Stimulated activated CD4-positive, alpha-beta T cell treated with anti-CD3 and anti-CD28 coated beads, Interleukin-2, amount 100 ng/mL, for 24 hours (primary cell): ENCODE measurements at places on chromosomes 6 and 20.

GRCh38 chr20:44296011-44296410 is 15.0 kb downstream of the FITM2 start:
- no peak for DNase-seq

DNA sequence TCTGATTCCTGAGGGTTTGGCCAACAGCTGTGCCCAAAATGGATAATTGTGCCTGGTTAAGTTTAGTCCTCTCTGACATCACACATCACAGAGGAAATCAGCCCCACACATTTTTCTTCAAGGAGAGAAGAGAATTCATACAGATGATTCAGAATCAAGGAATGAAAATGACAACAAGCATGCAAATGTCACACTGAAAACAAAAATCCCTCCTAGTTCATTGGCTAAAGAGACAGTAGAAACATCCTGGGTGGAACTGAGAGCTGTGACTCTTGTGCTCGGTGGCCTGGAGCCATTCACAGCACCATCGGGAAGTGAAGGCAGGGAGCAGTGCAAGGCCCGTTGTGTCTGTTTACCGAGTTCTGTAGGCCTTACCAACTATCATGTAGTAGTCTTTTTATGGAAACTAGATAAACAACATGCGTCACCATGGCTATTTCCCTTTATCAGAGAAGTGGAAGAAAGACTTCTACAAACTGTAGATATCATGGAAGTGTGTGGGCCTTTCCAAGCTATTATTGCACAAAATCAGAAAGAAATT is 81.7 kb upstream of the TENT5A start:
- no peak for DNase-seq

GRCh38 chr6:107274288-107274687 is 159.0 kb upstream of the BEND3 start:
- DNase-seq = no peak

DNA sequence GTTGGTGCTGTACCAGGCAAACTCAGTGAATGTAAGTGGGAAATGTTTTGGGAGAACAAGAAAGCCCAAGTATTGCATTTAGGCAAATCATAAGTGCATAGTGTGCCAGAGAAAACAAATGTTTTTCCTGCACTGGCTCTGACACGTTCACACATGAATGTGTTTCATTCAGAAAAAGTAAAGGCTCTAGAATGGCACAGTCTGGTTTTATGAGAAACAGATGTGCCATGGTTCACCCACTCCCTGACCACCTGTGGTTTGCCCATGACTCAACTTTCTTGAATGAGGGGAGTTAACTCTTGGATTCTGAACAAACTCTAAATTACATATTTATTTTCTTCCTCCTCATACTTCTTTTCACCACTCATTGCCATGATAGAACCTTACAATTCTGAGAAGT is 126.9 kb downstream of the KCNQ5 start:
- no peak for DNase-seq

DNA sequence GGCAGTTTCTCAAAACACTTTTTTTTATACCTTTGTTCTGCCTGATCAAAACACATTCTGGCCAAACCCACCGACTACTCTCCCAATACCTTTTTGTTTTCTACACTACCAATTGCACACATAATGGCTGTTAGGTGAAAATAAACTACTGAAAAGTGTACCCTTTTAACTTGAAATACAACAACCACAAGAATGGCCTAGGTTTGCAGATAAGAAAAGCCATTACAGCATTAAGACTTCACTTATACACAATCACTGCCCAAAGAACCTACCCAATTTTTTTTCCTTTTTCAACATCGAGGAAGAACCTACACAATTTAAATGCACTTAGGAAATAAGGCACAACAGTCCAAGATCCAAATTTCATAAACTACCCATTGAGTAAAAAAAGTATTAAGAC is 1.8 kb downstream of the SEC63 start:
- DNase-seq = no peak

GRCh38 chr20:61353261-61354000 is 101.4 kb downstream of the CDH4 start:
- DNase-seq = no peak

DNA sequence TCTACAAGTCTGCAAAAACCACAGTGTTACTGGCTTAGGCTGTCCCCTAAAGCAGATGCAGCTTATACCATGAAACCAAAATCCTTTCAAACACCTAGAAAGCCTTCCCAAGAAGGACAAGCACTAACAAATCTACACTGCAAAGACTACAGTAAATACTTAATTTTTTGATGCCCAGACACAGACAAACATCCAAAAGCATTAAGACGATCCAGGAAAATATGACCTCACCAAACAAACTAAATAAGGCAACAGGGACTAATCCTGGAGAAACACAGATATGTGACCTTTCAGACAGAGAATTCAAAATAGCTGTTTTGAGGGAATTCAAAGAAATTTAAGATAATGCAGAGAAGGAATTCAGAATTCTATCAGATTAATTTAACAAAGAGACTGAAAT is 423.5 kb downstream of the COL12A1 start:
- no peak for DNase-seq

DNA sequence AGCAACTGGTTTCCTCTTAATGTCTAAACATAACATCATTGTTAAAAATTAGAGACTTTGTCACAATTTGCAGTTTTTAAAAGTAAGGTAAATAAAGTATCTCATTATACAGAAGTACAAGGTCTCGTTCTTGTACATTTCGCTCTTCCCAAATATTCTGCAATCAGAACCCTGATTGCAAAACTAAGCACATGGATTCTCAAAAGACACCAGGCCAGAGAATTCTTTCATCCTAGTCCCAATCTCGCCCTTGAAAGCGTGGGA is 355 bp upstream of the AKAP7 start:
- DNase-seq = no peak

GRCh38 chr20:47487175-47487917 is 14.3 kb upstream of the NCOA3 start:
- DNase-seq = peak; percentile 67

DNA sequence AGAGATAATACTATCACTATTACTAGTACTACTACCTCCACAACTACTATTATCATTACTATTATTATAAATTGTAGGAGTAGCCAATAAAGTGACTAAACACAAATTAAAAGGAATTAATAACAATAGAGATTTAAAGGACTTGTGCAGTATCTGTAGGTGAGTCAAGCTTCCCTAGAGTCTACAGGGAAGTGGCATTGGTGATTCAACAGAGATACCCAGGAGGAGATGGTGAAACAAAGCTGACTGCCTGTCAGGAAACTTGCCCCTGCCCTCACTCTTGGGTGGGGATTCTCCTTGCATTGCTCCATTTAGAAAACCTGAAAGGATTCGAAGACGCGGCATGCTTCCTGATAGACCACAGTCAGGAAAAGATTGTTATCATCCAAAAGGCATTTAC is 23.3 kb upstream of the BCLAF1 start:
- DNase-seq = no peak

GRCh38 chr6:8082954-8083858 is 19.0 kb upstream of the BLOC1S5 start:
- DNase-seq = no peak

DNA sequence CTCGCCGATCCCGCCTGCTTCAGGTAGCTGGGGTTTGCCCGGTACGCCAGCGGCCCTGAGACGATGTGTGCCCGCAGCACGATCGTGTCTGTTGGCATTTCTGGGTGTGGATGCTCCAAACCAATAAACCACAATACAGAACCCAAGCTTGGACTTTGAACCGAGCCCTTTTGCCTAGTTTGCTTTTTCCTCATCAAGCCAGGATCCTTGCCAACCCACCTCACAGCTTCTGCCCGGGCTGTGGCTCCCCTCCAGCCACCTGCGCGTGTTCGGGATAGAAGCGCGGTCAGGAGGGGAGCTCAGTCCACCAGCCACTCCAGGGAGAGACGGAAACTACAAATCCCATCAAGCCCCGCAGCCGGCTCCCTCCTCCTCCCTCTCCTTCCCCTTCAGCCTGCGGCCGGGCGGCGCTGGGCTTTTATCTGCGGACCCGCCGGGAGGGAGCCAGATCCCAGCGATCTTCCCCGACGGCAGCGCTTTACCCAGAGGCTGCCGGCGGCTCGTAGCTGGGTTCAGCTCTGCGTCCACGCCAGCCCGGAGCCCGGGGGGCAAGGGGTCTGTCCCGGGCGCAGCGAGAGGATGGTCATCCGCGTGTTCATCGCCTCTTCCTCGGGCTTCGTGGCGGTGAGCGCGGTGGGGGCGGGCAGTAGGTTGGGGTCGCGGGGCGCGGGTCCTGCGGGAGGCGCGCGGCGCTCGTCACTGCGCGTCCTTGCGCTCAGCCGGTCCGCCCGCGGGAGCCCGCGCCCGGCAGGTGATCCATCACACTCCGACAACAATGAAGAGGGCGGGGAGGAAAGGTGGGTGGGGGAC is at the start of gene SH3BGRL2:
Gene SH3BGRL2 (plus strand): TSS at position 447 of the 810 bp plus-strand sequence. CDS start 133 bp downstream, at position 580.
- peak; percentile 49 for DNase-seq

DNA sequence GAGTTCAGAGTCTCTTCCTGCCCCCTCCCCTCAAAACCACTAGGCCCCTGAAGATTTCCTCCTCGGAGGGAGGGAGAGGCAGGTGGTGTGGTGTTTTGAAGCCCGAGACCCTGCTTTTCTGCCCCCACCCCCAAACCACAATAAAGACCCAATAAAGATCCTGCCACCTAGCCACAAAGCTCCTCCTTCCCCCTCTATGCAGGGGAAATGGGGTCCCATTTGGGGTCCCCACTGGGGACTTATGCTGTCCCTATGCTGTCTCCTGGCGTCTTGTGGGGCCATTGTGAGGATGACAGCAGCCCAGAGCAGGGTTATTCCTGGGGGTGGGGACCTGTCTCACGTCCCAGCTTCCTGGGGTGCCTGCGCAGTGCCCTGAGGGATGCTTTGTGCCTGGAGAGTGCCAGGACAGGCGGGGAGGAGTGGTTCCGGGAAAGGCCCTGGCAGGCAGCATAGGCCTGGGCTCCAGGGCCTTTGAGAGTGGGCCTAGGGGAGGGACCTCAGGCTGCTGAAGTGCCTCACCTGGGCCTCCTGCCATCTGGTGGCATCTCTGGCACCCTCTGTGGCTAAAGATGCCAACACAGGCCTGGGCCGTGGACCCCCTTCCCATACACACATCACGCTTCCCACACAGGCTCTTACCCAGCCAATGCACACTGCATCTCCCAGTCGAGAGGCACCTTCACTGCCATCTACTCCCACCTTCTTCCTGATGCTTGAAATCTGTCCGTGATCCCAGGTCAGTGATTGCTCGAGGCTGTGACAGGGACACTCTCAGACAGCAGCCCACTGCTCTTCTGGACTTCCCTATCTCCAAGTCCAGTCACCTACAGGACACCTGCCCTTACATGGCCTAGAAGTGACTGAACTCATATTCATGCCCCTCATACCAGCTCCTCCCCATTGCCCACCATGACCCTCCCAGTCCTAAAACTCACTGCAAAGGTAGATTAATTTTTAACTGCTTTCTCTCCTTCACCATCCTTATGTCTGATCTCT is 7.9 kb upstream of the ARMC12 start:
- DNase-seq = peak; percentile 38

- no peak for DNase-seq
These were observed 29.8 kb upstream of the ERVFRD-1 start for GRCh38 chr6:11141295-11141694.

GRCh38 chr6:144528743-144529425 is 243.7 kb downstream of the UTRN start:
- DNase-seq = no peak

- DNase-seq = no peak
These were observed 56.1 kb upstream of the NKAIN2 start for GRCh38 chr6:123747515-123747914.

DNA sequence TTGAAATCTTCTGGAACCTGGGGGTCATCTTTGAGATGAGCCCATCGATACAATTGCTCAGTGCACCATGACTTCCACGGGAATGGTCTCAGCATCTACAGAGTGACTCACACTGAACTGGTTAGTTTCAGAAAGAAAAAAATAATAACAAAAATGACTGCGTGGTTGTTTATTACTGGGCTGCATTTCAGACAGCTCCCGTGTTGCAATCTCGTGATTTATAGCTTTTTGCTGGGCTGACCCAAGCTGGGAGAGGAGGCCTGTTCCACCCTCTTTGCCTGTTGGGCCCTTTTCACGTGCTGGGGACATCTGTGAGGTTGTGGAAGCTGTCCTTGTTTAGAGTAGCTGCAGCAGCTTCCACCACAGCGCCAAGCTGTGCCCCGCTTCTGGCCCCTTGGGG is 225.5 kb downstream of the BMP7 start:
- no peak for DNase-seq

GRCh38 chr6:167826896-167827582 is at the start of gene AFDN:
TSS of gene AFDN (plus strand) at chr6:167826911. CDS start at chr6:167827133, 222 bp downstream.
- DNase-seq = no peak

GRCh38 chr6:64249115-64249514 is 613.5 kb downstream of the PHF3 start:
- no peak for DNase-seq

GRCh38 chr6:147852772-147853171 is 344.3 kb downstream of the SAMD5 start:
- no peak for DNase-seq

- no peak for DNase-seq
These were observed 231.0 kb downstream of the SMOC2 start for GRCh38 chr6:168671863-168672546.

GRCh38 chr20:59163631-59164530 is at the start of gene ZNF831:
TSS of gene ZNF831 (plus strand) at chr20:59163821. CDS start at chr20:59191020, 27,199 bp downstream.
- DNase-seq = peak; percentile 43

DNA sequence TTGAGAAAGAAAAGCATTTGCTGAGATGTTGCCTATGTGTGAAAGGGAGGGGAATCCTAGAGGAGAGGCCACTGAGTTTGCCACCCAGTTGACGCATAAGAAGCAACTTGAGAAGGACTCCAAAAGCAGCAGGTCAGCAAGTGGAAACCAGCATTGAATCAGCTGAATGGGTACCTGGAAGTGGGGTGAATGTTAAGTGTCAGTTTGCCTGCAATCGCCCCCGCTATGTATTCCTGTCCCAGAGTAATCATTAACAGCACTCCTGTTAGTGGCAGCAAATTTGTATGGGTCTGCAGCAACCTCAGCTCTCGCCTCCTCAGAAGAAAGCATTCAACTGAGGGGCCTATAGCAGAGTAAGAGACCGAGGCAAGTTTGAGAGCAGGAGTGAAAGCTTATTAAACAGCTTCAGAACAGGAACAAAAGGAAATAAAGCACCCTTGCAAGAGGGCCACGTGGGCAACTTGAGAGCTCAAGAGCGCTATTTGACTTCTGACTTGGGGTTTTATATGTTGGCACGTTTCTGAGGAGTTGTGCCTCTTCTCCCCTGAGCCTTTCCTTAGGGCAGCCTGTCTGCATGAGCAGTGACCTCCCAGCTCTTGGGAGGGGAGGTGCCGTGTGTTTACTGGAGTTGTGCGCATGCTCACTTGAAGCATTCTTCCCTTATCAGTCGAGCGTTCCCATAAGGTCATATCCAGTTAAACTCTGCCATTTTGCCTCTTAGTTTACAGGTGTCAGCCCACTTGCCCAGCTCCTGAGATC is 122.6 kb upstream of the PHACTR1 start:
- no peak for DNase-seq

DNA sequence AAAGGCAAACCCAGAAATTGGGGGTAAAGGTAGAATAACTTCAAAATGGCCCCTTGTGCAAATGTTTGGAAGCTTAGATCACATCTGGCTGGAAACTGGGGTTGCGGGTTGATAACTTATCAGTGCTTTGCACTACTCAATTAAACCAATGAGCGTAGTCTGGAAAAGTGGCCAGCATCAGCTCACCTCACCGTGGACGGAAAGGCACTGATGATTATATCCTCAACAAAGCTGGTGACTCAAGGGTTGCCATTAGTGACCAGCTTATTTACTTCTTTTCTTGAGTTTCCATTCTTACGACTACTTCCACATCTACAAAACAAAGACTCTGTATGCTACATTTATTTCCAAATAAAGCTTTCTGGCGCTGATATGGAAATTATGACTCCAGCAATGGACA is 198.5 kb upstream of the HEY2 start:
- no peak for DNase-seq
